ENCODE measurements at places on chromosomes 4 and X.
A peak's percentile ranks its signal among the peaks of the same experiment; 100 is the strongest.

GRCh38 chr4:43496188-43496587 lies 603.7 kb downstream of the GRXCR1 start:
- peak; percentile 29 for DNase-seq

DNA sequence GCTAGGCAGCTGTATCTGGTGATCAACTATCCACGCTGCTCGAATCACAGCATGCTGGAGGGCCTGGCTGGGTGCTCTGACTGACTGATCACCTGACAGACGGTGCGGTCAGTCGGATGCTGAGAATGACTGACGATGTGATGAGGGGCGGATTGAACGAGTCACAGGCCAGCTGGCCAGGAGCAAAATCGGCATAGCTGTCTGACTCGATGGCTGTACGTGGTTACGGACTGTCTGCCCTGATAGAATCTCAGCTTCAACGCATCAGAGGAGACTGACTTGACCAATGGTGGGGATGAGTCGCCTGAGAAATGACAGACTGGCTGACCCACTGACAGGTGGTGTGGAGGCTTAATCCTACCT lies 1.0 kb upstream of the SUV39H1 start:
- no peak for DNase-seq

GRCh38 chr4:181364504-181364903 lies 878.7 kb upstream of the TENM3 start:
- DNase-seq = no peak

- peak; percentile 32 for DNase-seq
Observed at GRCh38 chr4:102819588-102820365, 7.6 kb downstream of the UBE2D3 start.

GRCh38 chr4:5942947-5943346 lies 50.1 kb upstream of the CRMP1 start:
- DNase-seq = no peak

- no peak for DNase-seq
Observed at GRCh38 chr4:185394568-185395237, 1.0 kb downstream of the LRP2BP start.

GRCh38 chrX:2500803-2501558 lies at the start of the genes DHRSX and ZBED1:
Gene DHRSX, minus strand, starts transcription at chrX:2500976. Its CDS starts 51 bp downstream, at chrX:2500925.
Gene ZBED1, minus strand, starts transcription at chrX:2500976. Its CDS starts 10,257 bp downstream, at chrX:2490719.
- peak; percentile 8 for DNase-seq

DNA sequence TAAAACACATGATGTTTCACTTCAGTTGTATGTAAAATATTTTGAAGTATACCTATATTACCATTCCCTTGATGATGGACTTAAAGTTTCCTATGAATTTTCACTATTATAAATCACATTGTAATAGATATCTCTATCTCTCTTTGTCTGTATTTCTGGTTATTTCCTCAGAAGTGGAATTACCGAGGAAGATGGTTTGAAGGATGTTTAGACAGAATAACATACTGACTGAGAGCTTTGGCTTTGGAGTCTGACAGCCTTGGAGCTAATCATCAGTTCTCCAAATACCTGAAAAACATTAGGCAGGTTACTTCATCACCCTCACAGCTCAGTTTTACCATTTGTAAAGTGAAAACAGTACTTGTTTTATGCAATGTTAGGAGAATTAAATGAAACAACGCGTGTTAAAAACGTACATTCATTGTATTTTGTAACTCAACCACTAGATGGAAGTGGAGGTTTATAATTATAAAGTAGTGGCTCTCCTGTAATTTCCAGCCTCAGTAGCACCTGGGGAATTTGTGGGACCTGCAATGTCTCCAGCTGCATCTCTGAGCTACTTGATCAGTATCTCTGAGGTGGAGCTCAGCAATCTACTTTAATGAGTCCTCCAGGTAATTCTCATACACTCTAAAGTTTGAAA lies 14.3 kb downstream of the JCHAIN start:
- peak; percentile 55 for DNase-seq

DNA sequence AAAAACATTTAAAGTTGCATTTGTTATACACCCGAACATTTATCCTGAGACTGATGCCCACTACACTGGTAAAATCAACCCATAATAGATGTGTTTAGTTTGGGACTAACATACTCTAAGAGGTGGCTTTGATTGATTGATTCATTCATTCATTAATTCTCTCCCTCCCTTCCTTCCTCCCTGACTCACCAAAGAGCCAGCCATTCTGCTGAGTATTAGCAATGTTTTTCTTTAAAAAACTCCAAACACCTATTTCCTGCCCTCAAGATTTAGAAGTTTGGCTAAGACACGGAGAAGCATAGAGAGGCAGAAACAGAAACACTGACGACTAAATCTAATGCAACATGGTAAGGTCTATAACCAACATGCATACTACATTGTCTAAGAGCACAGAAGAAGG lies 88.9 kb downstream of the RASL11B start:
- no peak for DNase-seq

DNA sequence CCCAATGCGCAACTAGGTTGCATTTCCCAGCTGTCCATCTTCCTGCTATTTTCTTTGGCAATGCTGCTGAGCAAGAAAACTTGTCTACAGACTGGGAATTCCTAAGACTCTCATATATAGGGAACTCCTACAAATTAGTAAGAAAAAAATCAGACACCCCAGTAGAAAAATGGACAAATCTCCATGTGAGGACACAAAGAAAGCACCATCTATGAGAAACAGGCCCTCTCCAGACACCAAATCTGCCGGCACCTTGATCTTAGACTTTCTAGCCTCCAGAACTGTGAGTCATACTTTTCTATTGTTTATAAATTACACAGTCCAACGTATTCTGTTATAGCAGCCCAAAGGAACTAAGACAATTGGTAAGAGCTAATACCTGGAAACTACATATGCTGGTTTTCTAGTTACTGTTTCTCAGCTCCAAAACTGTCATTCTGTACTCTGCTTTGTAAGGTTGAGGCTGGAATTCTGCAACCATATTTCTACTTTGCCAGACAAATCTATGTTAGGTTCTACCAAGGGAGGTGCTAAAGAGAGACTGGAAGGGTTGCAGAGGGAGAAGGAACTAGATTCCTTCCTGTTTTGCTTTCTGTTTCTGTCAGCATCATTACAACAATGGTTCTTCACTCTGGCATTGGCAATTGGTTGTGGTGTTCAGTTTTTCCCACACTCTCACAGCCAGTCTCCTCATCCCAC lies 35.7 kb upstream of the FAM241A start:
- DNase-seq = peak; percentile 16

DNA sequence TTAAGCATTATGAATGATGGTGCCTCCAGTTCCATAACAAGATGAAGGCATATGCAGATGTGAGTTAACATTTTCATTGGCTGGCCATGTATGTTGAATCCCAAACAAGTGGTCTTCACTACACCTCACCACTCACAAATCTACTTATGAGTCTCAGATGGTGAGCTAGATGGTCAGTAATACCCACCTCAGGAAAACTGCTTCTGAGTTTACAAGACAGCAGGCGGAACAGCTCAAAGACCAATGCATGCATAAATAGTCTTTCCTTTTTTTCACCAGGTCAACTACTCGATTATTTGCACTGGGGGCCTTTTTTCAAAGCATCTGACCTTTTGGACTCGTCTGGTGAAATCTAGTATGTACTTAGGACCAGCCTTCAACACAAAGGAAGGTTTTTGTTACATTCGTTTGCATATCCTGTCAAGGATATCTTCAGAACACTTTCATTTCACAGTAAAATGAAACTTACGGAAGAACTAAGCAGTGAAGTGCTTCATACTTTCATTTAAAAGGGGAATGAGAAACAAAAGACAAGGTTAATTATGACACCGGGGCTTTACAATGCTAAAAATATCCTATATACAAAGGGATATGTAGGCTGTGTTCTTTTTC lies 23.1 kb upstream of the TLR7 start:
- no peak for DNase-seq

DNA sequence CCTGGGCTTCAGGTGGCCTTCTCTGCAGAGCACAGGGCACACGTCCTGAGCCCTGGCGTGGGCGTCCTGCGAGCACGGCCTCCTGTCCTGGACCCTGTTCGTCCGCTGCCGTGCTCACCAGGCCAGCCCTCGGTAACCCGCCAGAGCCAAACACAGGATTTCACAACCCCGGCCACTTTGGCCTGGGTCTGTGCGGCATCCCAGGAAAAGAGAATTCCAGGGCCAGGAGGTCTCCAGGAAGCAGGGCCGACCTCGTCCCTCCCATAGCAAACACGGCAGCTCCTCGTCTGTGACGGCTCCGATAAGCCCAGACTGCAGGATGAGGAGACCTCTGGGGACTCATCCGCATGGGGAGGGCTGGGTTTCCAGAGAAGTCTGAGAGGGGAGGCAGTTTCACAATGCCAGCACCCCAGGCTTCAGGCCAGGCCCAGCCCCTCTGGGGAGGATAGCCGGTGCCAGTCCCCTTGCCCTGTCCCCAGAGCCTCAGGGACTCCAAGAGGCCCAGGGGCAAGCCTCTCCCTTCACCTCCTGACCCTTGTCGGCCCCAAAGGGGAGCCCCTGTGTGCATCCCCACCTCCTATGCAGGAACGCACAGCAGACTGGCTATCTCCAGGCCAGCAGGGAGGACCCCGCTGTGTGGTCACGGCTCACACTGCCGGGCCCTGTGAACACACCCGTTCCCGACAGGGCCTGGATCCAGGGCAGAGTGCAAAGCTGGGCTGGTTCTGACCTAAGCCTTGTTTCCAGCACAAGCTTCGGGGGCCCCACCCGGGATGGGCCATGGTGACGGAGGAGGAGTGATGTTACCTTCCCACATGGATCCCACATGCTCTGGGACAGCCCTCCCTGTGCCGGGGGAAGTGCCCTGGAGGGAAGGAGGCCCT lies 22.3 kb upstream of the HTRA3 start:
- DNase-seq = peak; percentile 92

DNA sequence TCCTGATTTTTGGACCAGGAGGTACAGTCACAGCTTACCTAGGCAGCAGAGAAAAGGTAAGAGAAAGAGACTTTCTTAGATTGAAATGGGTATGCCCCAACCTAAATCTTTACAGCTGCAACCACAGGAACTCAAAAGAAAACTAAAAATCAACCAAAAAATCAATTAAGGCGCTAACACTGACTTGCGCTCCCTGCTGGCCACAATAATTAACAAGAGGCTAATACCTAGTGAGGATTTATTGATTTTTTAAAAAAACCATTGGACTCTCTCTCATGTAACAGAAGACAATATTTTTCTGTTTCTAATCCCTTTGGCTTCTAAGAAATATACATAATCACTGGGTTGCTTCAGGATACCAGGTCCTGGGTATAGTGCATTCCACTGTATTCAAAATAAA lies 153.9 kb upstream of the TENM3 start:
- no peak for DNase-seq

- DNase-seq = no peak
Observed at GRCh38 chr4:15652841-15653240, 2.3 kb downstream of the FBXL5 start.

- no peak for DNase-seq
Observed at GRCh38 chr4:3476341-3476747, 13.2 kb downstream of the DOK7 start.

- no peak for DNase-seq
Observed at GRCh38 chr4:8644966-8645752, 52.6 kb downstream of the CPZ start.

DNA sequence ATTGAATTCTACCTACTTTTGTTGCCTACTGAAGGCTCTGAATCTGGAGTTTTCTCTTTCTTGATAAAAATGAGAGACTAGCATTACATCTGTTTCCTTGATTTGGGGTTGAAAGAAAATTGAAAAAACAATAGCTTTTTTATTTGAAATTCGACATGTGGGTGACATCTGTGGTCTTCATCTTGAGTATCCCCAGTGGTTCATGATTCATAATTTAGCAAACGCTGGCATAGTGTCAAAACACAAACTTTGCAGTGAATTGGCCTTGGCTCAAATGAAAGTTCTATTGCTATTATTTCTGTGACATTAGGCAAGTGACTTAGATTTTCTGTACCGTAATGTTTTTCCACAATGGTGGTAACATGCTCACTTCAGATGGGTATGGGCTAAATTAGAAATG lies 747.6 kb downstream of the PCDH7 start:
- no peak for DNase-seq

- no peak for DNase-seq
Observed at GRCh38 chr4:85919200-85919887, 440.5 kb downstream of the MAPK10 start.

GRCh38 chr4:94452476-94453371 lies 982 bp downstream of the PDLIM5 start:
- DNase-seq = peak; percentile 90

DNA sequence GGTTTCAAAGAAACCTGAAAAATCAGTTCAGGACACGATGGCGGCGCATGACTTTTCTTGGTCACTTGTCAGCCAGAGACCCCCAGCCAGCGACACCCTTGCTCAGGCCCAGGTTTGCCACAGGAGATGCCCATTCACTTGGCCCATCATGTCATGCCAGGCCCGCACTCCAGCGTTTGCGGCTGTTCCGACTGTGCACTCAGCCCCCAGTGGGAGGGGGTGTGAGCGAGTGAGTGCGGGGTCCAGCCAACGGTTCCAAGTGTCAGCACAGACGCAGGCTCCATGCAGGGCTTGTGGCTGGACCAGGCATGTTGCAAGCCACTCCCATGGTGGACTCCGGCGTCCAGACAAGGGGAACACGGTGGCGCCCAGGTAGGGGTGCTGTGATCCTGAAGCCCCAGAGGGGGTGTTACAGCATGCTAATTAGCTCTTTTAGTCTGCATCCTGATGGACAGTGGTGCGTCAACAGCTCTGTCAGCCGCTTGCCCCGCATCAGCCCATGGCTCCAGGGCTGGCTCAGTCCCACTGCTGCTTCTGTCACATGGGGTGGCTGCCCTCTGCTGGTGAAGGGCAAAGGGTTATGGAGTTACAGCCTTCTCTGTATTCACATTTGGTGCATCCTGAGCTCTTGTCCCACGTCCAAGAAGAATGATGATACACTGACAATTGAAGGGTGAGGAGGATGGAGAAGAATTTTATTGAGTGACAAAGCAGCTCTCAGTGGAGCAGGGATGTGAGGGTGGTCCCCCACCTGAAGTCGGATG lies 3.7 kb upstream of the MAEA start:
- DNase-seq = no peak

DNA sequence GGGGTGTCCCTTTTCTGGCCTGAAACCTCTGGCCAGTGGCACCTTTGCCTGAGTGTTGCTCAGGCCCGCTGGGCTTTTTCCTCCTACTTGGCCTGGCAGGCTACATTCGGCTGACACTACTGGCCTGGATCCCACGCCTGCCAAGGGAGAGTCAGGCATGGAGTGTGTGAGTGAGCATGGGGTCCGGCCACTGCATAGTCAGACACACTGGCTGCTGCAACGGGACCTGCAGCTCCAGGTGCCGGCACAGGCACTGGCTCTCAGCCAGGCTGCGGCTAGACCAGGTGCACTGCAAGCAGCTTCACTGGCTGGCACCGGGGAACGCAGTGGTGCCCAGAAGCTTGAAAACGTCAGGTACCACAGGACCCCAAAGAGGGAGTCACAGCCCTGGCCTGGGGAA lies 434.9 kb downstream of the ARHGAP24 start:
- DNase-seq = no peak

- DNase-seq = peak; percentile 38
Observed at GRCh38 chr4:129043523-129043922, 49.8 kb downstream of the SCLT1 start.

GRCh38 chr4:54165438-54165837 lies 63.7 kb upstream of the PDGFRA start:
- DNase-seq = peak; percentile 71

- peak; percentile 90 for DNase-seq
Observed at GRCh38 chr4:113837397-113837796, 75.9 kb upstream of the CAMK2D start.

- DNase-seq = no peak
Observed at GRCh38 chrX:24030597-24030996, 3.6 kb upstream of the KLHL15 start.

- peak; percentile 1 for DNase-seq
Observed at GRCh38 chrX:148659481-148659880, 159.1 kb downstream of the AFF2 start.

- no peak for DNase-seq
Observed at GRCh38 chr4:24471486-24472160, 112.7 kb downstream of the DHX15 start.

GRCh38 chr4:154003378-154003777 lies 214.5 kb upstream of the SFRP2 start:
- no peak for DNase-seq

All from fibroblast of villous mesenchyme (primary cell).